Mesenteric fat pad (tissue), 1 donor: ENCODE measurements at places on chromosomes 11 and 22. TPM values are rescaled to one million over a fixed set of nuclear protein-coding genes. Genes with fewer than 3 reads are reported as not detected.

Gene AGBL2
- total RNA-seq = 0.42 TPM

Gene TBC1D10A
- 25.8 TPM for total RNA-seq

Gene LSP1
- 46.4 TPM for total RNA-seq

Gene RIBC2
- total RNA-seq = not detected
